Fibroblast of gingiva (primary cell): ENCODE measurements at places on chromosomes 2 and 18.

- no peak for DNase-seq
These were observed 35.1 kb downstream of the DCDC2C start for GRCh38 chr2:3738454-3738853.

GRCh38 chr2:101750688-101751087 is 53.2 kb downstream of the MAP4K4 start:
- no peak for DNase-seq

- no peak for DNase-seq
These were observed 258.4 kb downstream of the LOXHD1 start for GRCh38 chr18:46398625-46399024.

GRCh38 chr2:121860033-121860757 is 104.7 kb downstream of the TSN start:
- DNase-seq = peak; percentile 4

- no peak for DNase-seq
These were observed 212.0 kb downstream of the MCFD2 start for GRCh38 chr2:46703588-46703987.

DNA sequence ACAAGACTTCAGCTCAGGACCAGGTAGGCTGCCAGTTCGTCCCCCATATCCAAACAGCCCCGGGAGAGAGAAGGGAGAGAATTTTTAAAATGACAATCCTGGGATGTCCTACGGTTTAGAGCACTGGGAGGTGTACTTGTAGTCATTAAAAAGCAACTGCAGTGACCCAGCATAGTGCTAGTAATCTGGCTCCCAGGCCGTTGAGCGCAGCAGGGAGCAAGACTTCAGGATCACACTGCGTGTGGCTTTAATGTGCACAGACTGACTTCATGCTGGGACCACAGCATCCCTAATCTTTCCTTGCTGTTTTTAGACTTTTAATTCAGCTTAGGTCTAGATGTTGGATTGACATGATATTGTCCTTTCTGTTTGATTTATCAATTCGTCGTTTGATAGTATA is 219.3 kb upstream of the FOSL2 start:
- DNase-seq = no peak

- no peak for DNase-seq
These were observed 37.1 kb downstream of the BOK start for GRCh38 chr2:241595600-241596140.

- peak; percentile 69 for DNase-seq
These were observed 5.1 kb downstream of the POLR1B start for GRCh38 chr2:112547333-112547732.

GRCh38 chr2:126866451-126866850 is 32.2 kb upstream of the TEX51 start:
- DNase-seq = no peak

GRCh38 chr2:239339726-239340601 is 60.9 kb downstream of the HDAC4 start:
- no peak for DNase-seq

- no peak for DNase-seq
These were observed at the start of gene MFSD2B for GRCh38 chr2:24009680-24010476. TSS of gene MFSD2B (plus strand) at chr2:24010085. CDS start at chr2:24010097, 12 bp downstream.

DNA sequence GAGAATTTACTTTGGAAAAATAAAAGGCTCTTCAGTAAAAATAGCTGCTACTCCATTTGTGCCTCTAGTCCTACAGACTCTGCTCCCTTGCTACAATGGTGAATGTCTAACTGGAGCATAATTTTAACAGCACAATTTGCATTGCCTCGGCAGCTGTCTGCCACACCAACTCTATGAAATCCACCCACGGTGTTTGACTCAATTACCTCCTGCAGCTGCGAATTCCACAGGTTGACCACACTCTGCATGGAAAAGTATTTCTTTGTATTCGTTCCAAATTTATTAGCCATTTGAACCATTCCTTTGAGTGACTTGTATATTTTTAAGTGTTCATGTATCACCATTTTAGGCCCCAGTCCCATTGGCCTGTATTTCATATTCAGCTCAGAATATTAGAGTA is 182.1 kb upstream of the CCDC68 start:
- DNase-seq = no peak

DNA sequence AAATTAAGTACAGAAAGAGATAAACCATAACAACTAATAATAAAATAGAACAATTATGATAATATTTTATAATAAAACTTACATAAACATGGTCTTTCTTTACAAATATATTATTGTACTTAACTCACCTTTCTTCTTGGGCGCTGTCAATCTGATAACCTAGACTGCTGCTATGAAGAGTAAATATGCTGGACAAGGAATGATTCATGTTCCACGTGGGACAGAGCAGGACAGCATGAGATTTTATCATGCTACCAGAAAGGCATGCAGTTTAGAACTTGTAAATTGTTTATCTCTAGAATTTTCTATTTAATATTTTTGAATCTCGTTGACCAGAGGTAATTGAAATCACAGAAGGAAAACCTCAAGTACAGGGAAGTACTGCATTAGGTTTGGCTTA is 210.7 kb downstream of the ANKRD30B start:
- DNase-seq = no peak

DNA sequence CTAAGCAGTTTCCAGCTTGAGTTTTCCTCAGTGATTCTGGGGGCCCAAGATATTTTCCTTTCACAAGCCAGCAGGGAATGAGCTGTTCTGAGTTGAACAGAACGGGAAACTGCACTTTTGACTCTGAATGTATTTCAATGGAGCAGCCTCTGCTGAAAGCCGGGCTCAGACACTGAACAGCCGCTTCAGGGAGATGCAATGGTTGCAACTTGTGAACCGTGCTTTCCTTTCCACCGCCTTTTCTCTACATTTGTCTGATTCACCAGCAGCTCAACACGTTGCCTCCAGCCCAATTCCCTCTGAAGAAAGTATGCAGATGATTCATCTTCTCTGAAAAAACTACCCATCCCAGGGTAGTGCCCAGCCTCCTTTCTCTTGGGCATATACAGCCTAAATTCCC is 119.3 kb upstream of the PKDCC start:
- peak; percentile 61 for DNase-seq

DNA sequence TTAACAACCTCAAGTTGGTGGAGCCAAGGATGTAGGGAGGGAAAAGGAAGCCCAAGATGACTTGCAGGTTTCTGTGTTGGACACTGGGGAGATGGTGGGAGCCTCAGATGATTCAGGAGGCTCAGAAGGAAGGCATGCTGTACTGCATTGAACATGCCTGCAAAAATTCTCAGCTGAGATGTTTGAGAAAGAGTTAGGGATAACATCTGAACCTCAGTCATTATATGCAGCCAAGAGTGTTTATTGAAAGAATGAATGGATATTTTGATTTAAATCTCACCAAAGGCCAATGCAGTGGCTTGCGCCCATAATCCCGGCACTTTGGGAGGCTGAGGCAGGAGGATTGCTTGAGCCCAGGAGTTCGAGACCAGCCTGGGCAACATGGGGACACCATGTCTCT is 243.0 kb downstream of the MYCN start:
- no peak for DNase-seq

DNA sequence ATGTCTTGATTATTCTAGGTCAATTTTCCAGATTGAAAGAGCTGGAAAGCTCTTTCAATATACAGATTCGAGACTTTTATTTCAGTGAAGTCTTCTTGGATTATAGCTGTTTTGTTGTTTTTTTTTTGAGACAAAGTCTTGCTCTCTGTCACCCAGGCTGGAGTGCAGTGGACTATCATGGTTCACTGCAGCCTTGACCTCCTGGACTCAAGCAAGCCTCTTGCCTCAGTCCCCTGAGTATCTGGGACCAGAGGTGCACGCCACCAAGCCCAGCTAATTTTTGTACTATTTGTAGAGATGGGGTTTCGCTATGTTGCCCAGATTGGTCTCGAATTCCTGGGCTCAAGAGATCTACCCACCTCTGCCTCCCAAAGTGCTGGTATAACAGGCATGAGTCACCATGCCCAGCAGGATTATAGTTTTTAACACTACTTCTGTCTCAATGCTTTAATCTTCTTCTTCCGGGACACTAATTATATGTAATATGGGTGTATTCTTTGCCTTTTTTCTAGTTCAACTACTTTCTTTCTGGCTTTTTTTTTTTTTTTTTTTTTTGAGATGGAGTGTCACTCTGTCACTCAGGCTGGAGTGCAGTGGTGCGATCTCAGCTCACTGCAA is 62.3 kb downstream of the USP37 start:
- no peak for DNase-seq

DNA sequence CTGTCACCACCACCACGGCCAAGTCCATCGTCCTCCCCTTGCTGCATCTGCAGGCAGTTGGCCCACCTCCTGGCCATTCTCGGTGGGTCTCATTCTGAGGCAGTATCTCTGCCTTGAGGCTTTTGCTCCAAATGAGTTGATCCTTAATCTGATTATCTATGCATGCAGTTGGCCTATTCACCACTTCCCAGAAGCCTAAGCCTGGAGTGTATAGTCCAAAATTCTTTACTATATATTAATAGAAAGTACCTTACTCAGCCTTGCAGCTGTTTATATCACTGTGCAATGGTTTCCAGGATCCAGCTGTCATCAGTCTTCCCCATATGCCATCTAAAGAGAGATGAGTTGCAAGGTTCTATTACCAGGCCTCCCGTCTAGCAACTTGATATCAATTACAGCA is 292.4 kb downstream of the SS18 start:
- DNase-seq = no peak

DNA sequence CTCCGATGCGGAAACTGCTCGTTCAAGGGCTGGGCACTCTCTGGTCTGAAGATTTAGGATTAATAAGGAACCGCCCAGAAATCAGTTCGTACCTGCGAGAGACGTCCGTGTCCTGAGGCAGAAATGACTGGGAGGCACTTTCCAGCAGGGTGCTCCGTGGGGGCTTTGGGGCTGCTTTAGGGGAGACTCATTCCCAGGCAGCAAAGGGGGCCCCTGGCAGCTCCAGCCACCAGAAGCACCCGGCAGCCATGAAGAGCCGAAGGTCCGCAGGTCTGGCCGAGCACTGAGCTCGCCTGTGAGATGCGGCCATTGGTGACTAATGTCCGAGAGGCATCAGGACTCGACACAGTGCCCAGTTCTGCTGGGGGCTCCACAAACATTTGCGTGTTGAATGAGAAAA is 20.9 kb downstream of the KCNG2 start:
- no peak for DNase-seq

GRCh38 chr2:36137612-36138011 is 218.0 kb upstream of the CRIM1 start:
- no peak for DNase-seq

- DNase-seq = peak; percentile 18
These were observed 42.7 kb upstream of the PELI1 start for GRCh38 chr2:64186699-64187605.

DNA sequence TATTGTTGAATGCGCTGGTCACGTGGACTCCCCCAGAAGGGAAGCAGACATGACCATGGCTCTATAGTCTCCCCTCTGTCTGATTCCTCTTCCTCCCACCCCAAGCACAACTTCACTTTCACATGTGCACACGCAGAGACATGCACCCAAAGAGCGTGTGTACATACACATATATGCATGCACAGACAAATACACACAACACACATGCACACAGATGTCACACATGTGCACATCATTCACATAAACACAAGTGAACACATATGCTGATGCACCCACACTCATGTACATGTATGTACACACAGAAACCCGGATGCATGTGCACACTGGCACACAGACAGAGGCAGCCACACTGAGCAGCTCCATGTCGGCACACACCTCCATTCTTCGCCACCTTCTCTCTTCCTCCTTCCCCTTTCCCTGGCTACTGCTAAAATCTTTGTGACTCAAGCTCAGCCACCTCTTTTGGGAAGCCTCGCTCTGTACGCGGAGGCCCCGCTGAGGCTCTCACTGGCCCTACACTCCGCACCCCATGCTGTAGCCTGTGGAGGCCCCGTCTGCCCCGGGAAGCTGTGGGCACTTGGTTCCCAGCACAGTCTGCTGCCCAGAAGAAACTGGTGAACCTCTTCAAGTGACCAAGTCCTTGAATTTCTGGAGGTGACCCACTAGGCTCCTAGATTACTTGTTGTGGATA is 101.6 kb upstream of the TEX51 start:
- DNase-seq = no peak

- no peak for DNase-seq
These were observed 104.9 kb downstream of the RIT2 start for GRCh38 chr18:43010611-43011010.

DNA sequence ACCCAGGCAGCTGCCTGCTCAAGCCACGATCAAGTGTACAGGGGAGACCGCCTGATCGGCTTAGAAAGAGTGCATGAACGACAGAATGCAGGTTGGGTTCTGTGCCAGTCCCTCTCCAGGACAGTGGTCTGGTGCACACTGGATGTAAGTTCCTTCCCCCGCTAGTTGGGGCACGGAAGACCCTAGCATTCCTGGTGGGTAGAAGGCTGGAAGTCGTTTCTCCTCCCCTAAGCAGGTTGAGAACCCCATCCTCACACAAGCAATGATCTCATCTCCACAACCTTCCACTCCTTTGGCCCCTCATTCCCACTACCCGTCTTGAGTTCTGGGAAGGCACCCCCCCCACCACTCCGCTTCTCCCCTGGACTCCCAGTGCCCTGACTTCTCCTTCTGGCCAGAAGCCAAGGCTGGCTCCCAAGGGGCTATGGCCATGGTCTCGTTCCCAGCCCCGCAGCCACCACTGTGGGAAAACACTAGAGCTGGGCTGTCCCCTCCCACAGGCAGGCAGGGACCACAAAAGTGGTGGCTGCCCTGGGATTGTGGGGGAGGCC is 1.4 kb upstream of the ANKRD39 start:
- no peak for DNase-seq

GRCh38 chr18:59056706-59057492 is 82.8 kb upstream of the SEC11C start:
- DNase-seq = peak; percentile 60

DNA sequence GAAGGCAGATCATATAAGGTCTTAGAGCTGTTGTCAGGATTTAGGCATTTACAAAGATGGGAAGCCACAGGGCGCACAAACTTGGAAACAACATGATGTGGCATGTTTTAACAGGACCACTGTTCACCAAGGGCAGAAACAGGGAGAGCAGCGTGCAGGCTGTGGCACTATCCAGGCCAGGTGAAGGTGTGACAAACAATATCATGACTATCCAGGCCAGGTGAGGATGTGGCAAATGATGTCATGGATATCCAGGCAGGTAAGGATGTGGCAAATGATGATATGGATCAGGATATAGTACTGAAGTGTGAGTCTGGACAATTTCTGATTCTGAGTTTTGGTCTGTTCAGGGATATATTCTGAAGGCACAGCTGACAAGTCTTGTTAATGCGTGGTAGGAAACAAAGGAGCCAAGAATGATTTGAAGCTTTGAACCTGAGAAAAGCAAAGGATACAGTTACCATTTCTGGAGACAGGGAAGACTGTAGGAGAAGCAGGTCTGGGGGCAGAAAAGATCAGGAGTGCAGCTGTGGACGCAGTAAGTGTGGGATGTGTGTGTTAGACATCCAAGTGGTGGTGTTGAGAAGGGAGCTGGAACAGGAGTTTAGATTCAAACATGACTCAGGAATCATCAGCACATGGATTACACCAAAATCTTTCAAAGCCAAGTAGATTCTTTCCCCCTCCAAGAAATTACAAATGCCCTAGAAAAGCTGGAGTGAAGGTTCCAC is 205.9 kb downstream of the TMEM163 start:
- no peak for DNase-seq

GRCh38 chr2:219285373-219285735 is 6.2 kb downstream of the DNAJB2 start:
- no peak for DNase-seq
